ENCODE measurements at places on chromosomes 1 and 21. TPM values are rescaled to one million over a fixed set of nuclear protein-coding genes. Genes with fewer than 3 reads are reported as not detected.

Gene KCNQ4
- total RNA-seq, result 0.82 TPM

Gene KANK4
- not detected for total RNA-seq

Gene STYXL2
- total RNA-seq, result not detected

Gene CAMK1G
- total RNA-seq, result not detected

Gene ADCY10
- not detected for total RNA-seq

Gene CATSPER4
- not detected for total RNA-seq

Gene ELF3
- total RNA-seq, result 0.30 TPM

Gene LHX4
- not detected for total RNA-seq

Gene TFAP2E
- total RNA-seq, result 0.27 TPM

GRCh38 chr1:229578168-229579058 is 19.9 kb upstream of the ABCB10 start:
- H3K27ac ChIP-seq, result no peak overlapping the region
- H3K36me3 ChIP-seq, result no peaks in the 10 kb centered on the region
- no peak overlapping the region for H3K4me3 ChIP-seq
- H3K4me1 ChIP-seq, result no peaks in the 10 kb centered on the region
- DNase-seq, result no peak

DNA sequence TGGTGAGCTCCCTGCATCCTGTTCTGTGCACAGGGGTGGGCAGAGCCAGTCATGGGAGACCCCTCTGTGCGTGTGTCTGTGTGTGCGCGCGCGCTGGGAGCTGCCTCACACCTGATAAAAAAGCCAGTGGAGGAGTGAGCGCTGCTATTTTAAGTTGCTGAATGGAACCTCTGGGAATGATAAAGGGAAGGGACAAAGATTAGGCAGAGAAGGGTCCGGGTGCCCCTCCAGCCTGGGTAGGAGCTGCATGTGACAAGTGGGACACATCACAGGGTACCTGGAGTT is 847 bp downstream of the ADORA1 start:
- peaks cover 54% of the 10 kb centered on the region for H3K27me3 ChIP-seq
- no peak overlapping the region for H3K4me3 ChIP-seq
- H3K27ac ChIP-seq, result no peak overlapping the region
- no peaks in the 10 kb centered on the region for H3K36me3 ChIP-seq

DNA sequence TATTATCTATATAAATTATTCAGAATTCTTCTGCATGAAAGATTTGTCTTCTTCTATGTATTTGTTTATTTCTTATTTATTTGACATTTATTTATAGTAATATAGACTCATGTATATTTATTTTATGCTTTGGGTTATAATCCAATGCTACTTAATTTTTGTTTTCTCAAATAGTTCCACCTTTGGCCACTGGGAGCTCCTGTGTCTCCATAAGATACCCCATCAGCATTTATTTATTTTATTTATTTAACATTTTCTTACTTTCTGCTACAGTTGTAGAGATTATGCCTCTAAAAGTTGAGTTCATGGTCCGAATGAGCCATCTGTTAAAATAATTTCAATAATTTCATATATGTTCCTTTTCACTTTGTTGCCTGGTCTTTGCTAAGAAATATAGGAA is 289.4 kb downstream of the ADGRL2 start:
- H3K27me3 ChIP-seq, result peaks cover 4% of the 10 kb centered on the region
- no peaks in the 10 kb centered on the region for H3K4me1 ChIP-seq
- no peak for DNase-seq
- H3K36me3 ChIP-seq, result no peaks in the 10 kb centered on the region

DNA sequence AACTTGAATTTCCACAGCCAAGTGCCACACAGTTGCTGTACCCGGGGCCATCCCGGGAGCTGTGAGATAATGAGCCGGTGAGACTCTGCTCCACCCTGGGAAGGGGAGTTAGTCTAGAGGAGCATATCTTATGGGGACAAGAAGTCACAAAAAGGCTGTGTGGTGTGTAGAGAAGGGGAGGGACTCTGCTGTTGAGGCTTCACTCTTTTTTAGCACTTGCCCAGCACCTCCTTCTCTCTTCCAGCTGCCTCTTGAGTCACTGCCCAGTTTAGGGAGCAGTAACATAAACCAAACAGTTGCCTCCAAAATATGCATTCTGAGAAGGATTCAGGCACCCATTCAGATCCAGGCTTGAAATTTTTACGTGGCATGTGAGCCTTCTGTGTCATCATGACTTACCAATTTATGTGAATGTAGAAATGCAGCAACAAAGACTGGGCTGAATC is 744 bp upstream of the WDR26 start:
- peaks cover 38% of the 10 kb centered on the region for H3K4me1 ChIP-seq
- H3K36me3 ChIP-seq, result peaks cover 24% of the 10 kb centered on the region
- no peaks in the 10 kb centered on the region for H3K27me3 ChIP-seq
- DNase-seq, result no peak

DNA sequence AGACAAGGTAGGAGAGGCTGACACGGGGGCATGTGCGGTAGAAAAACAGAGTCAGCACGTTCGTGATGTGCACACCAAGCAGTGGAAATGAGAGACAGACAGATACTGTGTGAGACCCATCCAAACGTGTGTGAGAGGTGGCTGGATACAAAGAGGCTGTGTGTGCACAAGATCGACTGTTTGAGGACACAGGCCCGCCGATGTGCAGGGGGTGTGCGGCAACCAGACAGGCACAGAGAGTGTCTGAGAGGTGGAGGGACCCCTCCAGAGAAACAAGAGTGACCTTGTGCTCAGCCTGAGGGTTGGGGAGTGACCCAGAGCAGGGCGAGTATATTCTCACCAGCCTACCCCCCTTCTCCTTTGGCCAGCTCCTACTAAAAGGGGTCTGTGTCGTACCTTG is 97.8 kb upstream of the IPO9 start:
- DNase-seq, result no peak
- H3K27ac ChIP-seq, result no peak overlapping the region
- no peak overlapping the region for H3K4me3 ChIP-seq
- peaks cover 3% of the 10 kb centered on the region for H3K27me3 ChIP-seq
- H3K4me1 ChIP-seq, result no peaks in the 10 kb centered on the region
- no peaks in the 10 kb centered on the region for H3K36me3 ChIP-seq

- no peak overlapping the region for H3K27ac ChIP-seq
- peaks cover 55% of the 10 kb centered on the region for H3K4me1 ChIP-seq
- no peak for DNase-seq
- peaks cover 41% of the 10 kb centered on the region for H3K36me3 ChIP-seq
- H3K27me3 ChIP-seq, result no peaks in the 10 kb centered on the region
Measured at GRCh38 chr1:181016563-181016962, 6.1 kb downstream of the STX6 start.

DNA sequence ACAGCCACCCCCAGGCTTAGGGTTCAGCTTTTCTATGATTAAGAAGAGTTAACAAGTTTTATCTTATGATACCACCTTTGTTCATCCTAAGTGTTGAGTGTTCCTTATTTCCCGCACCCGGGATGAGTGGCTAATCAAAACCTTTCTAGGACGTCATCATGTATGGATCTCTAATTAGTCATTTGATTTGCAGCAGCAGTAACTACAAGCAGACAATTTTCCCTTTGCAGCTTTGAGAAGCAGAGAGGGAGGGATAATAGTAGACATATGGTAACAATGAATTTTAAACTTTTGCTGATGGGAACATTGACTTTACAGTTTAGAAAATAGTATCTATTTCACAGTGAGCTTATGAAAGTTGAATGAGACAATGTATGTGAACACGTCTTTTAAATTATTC is 30.8 kb upstream of the SLC35F3 start:
- H3K4me3 ChIP-seq, result no peak overlapping the region
- no peaks in the 10 kb centered on the region for H3K36me3 ChIP-seq
- H3K27ac ChIP-seq, result no peak overlapping the region
- peaks cover 3% of the 10 kb centered on the region for H3K27me3 ChIP-seq

GRCh38 chr1:229258031-229258756 is 12.7 kb upstream of the RAB4A start:
- H3K4me1 ChIP-seq, result peaks cover 29% of the 10 kb centered on the region
- DNase-seq, result peak; percentile 44
- no peak overlapping the region for H3K27ac ChIP-seq
- no peaks in the 10 kb centered on the region for H3K27me3 ChIP-seq
- no peaks in the 10 kb centered on the region for H3K36me3 ChIP-seq
- no peak overlapping the region for H3K4me3 ChIP-seq

DNA sequence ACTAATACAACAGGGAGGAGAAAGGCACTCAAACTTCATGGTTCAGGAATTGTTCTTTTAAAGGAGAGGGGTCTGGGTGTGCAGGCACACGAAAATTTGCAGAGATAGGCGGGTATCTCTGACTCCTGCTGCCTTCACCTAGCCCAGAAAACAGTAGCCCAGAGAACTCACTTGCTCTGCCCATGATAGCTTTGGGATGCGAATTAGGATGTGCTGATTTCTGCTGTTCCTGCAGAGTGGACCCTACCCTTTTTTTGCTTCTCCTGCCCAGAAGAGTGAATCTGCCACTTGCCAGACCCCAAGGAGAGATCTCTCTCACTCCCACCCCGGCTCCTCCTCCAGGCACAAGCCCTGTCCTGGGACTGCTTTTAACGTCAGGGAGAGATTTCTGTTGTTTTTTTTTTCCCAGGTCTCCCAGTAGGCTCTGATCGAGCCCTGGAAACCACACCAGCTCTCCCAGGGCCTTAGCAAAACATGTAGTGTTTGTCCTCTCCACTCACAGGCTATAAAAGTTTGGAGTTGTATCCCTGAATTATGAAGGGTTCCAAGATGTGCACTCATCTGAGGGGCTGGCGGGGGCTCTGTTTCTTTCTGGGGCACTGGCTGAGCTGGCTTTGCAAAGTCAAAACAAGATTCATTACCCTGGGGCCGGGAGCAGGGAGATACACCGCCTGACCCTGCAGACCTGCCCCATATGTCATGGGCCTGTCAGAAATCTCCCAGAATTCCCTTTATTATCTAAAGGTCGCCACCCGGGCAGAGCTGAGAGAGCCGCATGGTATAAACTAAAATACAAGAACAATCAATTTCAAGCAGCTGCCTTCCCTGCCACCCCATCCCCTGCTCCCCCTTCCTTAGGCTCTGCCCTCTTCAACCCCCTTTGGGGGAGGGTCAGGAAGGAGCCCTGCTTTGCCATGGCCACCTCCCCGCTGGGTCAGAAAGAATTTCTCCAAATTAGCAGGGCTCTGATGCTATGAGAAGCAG is 17.9 kb downstream of the PLXNA2 start:
- no peak overlapping the region for H3K27ac ChIP-seq
- DNase-seq, result no peak
- no peaks in the 10 kb centered on the region for H3K36me3 ChIP-seq
- H3K4me3 ChIP-seq, result no peak overlapping the region

- H3K36me3 ChIP-seq, result no peaks in the 10 kb centered on the region
- no peaks in the 10 kb centered on the region for H3K4me1 ChIP-seq
- DNase-seq, result no peak
- H3K27me3 ChIP-seq, result peaks cover 4% of the 10 kb centered on the region
- H3K27ac ChIP-seq, result no peak overlapping the region
- no peak overlapping the region for H3K4me3 ChIP-seq
Measured at GRCh38 chr1:185964946-185965345, 230.8 kb downstream of the HMCN1 start.

GRCh38 chr1:163085904-163086268 is 16.7 kb downstream of the RGS4 start:
- no peaks in the 10 kb centered on the region for H3K36me3 ChIP-seq
- no peak overlapping the region for H3K27ac ChIP-seq
- H3K4me1 ChIP-seq, result no peaks in the 10 kb centered on the region
- H3K4me3 ChIP-seq, result no peak overlapping the region

- H3K27ac ChIP-seq, result peak overlapping the region; percentile 34
- H3K4me1 ChIP-seq, result peaks cover 6% of the 10 kb centered on the region
- H3K27me3 ChIP-seq, result peaks cover 72% of the 10 kb centered on the region
- DNase-seq, result peak; percentile 10
Measured at GRCh38 chr1:115839029-115839678, 1.8 kb downstream of the NHLH2 start.

- DNase-seq, result peak; percentile 63
- H3K27me3 ChIP-seq, result no peaks in the 10 kb centered on the region
- H3K36me3 ChIP-seq, result peaks cover 27% of the 10 kb centered on the region
- H3K4me3 ChIP-seq, result peak within 1 kb of the TSS; percentile 81
- peaks cover 54% of the 10 kb centered on the region for H3K4me1 ChIP-seq
Measured at GRCh38 chr1:78619803-78620579, at the start of gene IFI44L. Gene IFI44L (plus strand): TSS chr1:78620448. CDS start chr1:78627916, 7,468 bp downstream.

- no peak overlapping the region for H3K4me3 ChIP-seq
- no peaks in the 10 kb centered on the region for H3K36me3 ChIP-seq
Measured at GRCh38 chr1:178254433-178254832, 160.5 kb downstream of the RASAL2 start.

DNA sequence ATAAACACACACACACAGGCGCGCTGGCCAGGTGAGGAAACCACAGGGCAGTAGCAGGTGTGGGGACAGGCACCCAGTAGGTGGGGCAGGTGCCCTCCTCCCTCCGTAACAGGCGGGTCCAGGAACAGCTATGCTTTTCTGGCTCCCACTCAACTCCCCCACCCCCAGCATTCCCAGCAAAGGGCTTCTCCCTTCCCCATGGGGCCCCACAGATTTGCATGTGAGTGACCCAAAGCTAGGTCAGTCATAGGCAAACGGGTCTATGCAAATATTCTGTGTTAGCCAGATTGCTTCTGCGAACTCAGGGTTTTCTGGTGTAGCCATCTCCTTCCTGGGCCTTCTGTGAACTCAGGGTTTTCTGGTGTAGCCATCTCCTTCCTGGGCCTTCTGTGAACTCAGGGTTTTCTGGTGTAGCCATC is 114.2 kb downstream of the SIK1 start:
- H3K4me3 ChIP-seq, result no peak overlapping the region
- no peak for DNase-seq
- peaks cover 3% of the 10 kb centered on the region for H3K4me1 ChIP-seq
- peaks cover 6% of the 10 kb centered on the region for H3K27me3 ChIP-seq
- H3K27ac ChIP-seq, result no peak overlapping the region
- no peaks in the 10 kb centered on the region for H3K36me3 ChIP-seq

DNA sequence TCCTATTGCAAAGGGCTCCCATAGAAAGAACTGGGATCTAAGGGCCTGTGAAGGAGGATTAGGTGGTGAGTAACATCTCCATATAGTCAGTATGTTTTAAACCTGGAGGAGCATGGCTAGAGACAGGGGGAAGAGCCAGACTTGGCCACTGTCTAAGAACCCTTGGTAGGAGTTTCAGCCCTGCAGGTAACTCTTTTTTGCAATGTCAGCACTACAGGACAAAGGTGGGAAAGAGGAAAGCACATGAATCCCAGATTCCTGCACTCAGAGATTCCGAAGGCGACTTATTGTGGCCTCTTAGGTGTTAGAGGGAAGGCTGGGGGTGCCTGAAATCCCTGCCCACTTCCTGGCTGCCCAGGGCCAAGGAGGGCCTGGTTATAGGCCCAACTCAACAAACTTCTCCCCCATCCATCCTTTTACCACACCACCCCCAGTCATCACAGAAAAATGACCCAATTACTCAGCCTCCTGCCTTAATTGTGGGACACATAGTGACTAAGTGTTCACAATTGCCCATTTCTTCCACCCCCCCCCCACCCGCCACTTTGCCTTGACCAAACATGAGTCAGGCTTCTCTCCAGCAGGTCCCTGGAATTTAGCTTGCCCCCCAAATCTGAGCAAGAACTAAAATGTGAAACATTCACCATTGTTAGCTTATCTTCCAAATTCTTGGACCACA is 1.9 kb upstream of the NTNG1 start:
- peak overlapping the region; percentile 29 for H3K4me3 ChIP-seq
- peaks cover 22% of the 10 kb centered on the region for H3K4me1 ChIP-seq
- DNase-seq, result no peak
- no peaks in the 10 kb centered on the region for H3K36me3 ChIP-seq

Data from activated naive CD8-positive, alpha-beta T cell treated with anti-CD3 and anti-CD28 coated beads for 36 hours (primary cell).